ENCODE measurements at places on chromosomes 6 and 20. TPM values are rescaled to one million over a fixed set of nuclear protein-coding genes. Genes with fewer than 3 reads are reported as not detected.

DNA sequence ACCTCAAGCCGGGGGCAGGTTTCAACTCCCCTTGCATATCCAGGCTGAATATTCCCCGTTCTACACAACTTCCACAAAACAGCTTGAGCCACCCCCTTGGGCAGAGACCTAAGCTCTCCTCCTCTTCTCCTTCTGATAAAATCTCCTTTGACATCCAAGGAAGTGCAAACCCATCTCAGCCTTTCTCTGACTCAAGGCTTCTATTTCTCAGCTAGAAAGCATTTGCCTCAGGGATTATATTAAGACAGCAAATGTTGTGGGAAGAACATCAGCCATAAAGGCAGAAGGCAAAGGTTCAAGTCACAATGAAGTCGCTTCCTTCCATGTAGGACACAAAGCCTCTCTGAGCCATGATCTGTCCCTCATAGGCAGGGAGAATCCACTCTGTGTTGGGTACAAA is 386.6 kb upstream of the ARID1B start:
- H3K27ac ChIP-seq, result no peak overlapping the region
- no peaks in the 10 kb centered on the region for H3K36me3 ChIP-seq
- no peak for DNase-seq
- H3K27me3 ChIP-seq, result peaks cover 31% of the 10 kb centered on the region

DNA sequence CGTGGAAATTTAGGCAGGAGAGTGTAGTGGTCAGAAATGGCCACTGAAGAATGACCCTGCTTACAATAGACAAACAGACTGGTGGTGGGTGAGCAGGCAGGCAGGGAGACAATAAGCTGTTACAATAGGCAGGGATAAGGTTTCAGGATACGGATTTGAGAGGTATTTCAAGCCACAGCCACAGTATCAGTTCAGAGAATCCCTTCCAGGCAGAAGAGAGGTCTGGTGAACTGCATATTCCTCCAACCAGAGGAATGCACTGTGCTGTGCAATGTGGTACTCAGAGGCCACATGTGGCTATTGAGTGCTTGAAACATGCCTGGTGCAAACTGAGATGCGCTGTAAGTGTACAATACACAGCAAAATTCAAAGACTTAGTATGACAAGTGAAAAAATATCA is 20.6 kb downstream of the RMND1 start:
- no peak overlapping the region for H3K27ac ChIP-seq
- no peak for DNase-seq
- H3K4me3 ChIP-seq, result no peak overlapping the region
- H3K4me1 ChIP-seq, result peaks cover 2% of the 10 kb centered on the region
- no peaks in the 10 kb centered on the region for H3K27me3 ChIP-seq

GRCh38 chr6:131791476-131791875 is 16.3 kb upstream of the ENPP1 start:
- no peaks in the 10 kb centered on the region for H3K4me1 ChIP-seq
- H3K4me3 ChIP-seq, result no peak overlapping the region
- no peak for DNase-seq
- H3K27ac ChIP-seq, result no peak overlapping the region

Gene BEND6
- 0.38 TPM for total RNA-seq

Gene EPHA7
- total RNA-seq, result 12.5 TPM

All from left ventricle myocardium inferior (tissue), 1 donor.